CD14-positive monocyte (primary cell): ENCODE measurements at places on chromosomes 4 and X.
A peak's percentile ranks its signal among the peaks of the same experiment; 100 is the strongest.

DNA sequence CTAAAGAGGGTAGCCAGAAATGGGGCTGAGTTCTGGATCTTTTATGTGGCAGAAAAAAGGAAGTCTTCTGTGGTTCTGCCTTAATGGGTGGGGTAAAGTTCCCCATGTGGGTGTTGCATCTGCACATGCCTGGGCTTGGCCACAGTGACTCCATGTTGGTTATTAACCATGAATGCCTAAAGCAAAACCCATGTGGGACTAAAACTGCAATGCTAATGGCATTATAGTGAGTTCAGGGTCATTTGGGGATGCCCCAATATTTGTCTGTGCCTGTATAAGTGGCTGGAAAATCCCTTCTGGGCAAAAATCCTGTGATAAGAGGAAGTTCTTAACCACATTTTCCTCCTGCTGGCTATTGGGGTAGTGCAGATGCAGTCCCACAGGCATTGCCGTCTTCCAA, 857.4 kb downstream of the FAT4 start:
- DNase-seq: no peak

GRCh38 chrX:46837558-46838485, 979 bp downstream of the RP2 start:
- peak; percentile 47 for DNase-seq

GRCh38 chr4:138555108-138555507, 313.0 kb upstream of the SLC7A11 start:
- DNase-seq: no peak

GRCh38 chrX:150234126-150234525, 129.0 kb upstream of the MAMLD1 start:
- DNase-seq: no peak

DNA sequence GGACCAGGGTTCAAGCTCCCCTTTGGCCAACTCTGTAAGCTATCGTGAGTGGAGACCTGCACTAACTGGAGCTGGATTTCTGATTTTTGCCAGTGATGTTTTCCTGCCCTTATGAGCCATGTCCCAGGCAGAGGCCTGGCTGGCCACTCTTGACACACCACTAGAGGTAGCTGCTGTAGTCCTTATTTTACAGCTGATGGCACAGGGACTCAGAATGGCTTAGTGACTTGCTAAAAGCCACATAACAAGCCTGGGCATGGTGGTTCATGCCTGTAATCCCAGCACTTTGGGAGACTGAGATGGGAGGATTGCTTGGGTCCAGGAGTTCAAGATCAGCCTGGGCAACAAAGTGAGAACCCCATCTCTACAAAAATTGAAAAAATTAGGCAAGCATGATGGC, 33.4 kb downstream of the CYTL1 start:
- DNase-seq: no peak
